NCI-H1092 (cell line): ENCODE measurements at places on chromosomes 7 and 10.

DNA sequence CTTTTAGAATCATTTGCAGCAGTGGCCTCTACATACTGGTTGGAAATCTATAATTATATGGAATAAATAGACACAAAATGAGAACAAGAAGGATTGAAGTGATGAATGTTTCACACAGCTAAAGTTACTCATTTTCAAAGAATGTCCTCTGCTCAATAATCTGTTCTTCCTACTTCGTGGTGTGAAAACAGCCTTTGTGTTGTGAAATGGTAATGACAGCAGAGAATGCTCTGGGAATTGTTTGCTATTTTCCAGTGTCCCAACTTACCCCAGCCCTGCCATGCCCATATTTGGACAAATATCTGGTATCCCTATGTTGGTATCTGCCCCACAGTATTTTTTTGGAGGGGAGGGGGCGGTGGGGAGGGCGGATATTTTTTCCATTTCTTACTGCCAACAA, 130.4 kb downstream of the GLI3 start:
- no peak for DNase-seq

- DNase-seq: no peak
These were observed 295.7 kb downstream of the FZD1 start for GRCh38 chr7:91559947-91560346.

DNA sequence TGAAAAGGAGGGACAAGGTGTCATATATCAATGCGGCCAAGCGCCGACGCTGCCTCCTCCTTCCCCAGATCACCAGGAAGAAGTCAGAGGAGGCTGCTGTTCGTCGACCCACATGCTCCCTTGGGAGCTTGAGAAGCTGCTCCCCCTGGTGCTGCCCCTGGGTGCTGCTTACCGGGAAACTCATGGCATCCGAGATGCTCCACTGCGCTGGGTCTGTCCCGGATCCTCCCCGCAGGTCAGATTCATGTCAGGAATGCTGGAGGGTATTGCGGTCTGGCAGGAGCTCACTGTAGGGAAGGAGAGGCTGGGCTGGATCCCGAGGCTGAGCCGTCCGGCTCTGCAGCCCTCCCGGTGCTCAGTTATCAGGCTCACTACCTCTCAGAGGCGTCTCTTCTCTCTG, 123.7 kb upstream of the FAM20C start:
- no peak for DNase-seq

DNA sequence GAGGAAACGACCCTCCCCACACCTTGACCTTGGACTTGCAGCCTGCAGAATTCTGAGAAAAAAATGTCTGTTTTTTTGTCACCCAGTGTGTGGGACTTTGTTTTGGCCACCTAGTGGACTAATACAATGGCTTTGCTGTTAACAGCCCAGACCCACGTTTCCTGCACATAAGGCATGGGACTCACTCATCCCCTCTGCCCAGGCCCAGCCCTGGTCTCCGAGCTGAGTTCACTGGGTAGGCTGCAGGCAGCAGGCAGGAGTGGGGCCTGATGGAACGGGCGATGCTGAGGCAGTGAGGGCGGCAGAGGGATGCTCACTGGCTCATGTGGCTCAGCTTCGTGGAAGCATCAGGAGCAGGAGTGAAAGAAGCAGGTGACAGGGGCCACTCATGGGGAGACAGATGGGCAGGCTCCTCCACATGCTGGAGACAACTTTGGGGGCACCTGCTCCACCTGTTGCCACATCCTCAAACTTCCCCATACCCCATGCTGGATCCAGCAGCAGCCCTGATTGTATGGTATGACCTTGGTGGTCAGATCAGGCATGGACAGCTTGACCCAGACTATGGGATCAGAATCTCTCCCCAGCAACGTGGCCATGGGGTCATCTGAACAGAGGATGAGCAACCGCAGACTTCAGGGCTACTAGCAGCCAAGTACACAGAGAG, 65.8 kb upstream of the ANTXRL start:
- no peak for DNase-seq

- no peak for DNase-seq
These were observed 4.1 kb downstream of the ARMC3 start for GRCh38 chr10:22931948-22932347.

- DNase-seq: no peak
These were observed 52.1 kb downstream of the CFAP46 start for GRCh38 chr10:132890301-132890700.

DNA sequence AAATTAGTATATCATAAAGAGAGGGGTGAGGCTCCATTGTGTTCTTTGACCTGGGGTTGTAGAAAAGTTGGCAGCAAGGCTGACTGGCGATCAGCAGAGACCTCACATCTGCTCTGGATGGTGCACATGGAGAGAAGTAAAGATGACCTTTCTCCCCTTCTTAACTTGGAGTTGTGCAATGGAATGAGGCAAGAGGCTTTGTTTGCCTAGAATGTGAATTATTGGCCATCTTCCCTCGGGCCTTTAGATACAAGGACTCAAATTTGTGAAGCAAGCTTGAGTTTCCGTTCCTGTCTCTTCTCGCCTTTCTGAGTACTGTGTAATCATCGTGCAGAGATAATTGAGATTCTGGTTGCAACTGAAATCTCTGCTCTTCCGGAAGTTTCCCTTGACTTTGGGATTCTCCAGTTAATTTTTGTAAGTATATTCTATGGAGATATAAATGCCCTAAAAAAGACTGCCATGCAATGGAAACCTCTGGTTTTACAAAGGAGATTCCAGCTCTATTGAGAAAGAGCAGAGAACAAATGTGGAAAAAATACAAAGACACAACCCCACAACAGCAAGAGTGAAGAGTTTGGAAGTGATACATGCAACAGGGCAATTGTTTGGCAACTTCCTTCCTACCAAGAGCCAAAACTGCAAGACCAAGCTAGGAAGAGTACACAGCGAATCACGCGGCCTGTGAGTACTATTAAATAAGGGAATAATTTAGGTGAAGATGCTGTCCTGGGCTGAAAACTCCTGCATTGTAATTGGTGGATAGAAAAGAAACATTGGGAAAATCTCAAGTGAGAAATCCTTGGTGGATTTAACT, 542.3 kb upstream of the NRP1 start:
- no peak for DNase-seq

- no peak for DNase-seq
These were observed 26.2 kb downstream of the PAPOLB start for GRCh38 chr7:4835398-4836205.

DNA sequence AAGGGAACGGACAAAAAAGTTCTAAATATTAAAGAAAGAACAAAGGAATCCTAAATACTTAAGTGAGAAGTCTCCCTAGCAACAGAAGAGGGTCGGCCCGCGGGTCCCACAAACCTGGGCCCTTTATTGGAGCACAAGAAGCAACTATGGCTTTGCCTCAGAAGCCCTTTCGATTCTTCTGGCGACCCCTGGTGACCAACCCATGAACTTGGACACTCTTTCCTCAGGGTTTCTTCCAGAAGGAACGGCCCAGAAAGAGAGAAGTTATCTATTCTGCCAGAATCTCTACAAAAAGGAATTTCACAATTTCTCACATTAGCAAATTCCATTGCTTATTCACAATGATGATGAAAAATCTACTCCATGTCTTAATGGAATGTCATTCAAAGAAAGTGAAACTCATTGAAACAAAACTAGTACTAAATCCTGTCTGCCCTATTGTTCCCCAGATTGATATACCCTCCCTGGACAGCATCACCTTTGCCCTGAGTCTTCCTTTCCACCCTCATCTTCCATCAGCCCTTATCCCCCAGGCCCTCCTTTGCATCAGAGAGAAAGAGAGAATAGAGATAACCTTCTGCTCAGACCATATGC, 43.7 kb downstream of the CPVL start:
- peak; percentile 43 for DNase-seq

GRCh38 chr7:69568266-69568665, 30.0 kb upstream of the AUTS2 start:
- DNase-seq: no peak

DNA sequence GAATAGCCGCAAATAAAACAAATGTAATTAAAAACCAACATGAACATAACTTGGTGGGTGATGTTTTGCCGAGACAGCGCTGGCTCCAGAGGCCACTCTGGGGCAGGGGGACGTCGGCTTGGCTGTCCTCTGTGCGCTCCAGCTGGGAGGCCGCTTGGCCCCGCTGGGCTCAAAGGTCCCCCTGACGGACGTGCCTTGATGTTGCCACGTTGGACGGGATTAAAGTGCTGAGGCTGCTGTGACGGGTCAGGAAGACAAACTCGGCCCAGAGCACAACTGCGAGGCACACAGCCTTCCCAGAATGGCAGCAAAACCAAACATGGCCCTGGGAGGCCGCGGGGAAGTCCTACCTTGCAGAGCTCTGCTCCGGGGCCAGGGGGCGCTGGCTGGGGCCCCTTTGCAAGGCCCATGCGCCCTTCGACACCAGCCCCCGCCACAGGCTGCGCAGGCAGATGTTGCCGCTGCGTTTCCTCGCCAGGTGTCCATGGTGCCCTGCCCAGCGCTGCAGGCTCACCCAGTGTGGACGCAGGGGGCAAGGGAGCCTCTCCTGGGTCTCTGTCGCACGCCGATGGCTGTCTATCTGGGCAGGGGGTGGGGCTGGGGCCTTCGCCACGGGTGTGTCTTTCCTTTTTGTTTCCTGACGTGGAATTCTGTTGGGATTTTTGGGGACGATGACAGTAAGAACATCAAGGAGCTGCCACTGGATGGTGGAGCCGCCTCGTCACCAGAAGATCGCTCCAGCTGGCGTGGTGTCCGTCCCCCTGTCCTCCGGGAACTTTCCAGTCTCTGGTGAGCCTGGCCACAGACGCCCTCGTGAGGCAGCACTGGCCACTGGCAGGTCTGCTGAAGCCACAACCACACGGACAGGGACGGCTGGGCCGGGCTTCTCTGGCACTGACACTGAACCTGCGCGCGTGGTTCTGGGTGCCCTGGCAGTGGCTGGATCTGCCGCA, 99.6 kb upstream of the DIP2C start:
- no peak for DNase-seq

GRCh38 chr10:84114088-84114667, 25.1 kb upstream of the GHITM start:
- no peak for DNase-seq

- no peak for DNase-seq
These were observed 733 bp upstream of the ARL5B start for GRCh38 chr10:18658271-18659124.

DNA sequence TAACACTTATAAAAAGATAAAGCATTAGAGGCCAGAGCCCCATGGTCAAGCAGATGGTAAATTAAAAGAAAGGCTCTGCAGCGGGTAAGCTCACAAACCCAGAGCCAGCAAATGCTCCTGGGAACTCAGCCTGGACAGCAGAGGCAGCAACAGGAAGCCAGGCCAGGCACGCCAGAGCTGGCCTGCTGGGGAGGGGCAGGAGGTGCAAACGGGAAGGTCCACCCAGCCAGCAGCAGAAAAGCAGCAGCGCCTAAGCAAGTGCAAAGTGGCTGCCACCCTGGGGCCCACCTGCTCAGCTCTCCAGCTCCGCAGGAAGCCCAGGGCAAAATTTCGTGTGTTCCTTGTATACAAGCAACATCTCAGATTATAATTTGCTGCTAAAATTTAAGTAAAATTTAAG, 82.7 kb upstream of the GPR22 start:
- DNase-seq: no peak

DNA sequence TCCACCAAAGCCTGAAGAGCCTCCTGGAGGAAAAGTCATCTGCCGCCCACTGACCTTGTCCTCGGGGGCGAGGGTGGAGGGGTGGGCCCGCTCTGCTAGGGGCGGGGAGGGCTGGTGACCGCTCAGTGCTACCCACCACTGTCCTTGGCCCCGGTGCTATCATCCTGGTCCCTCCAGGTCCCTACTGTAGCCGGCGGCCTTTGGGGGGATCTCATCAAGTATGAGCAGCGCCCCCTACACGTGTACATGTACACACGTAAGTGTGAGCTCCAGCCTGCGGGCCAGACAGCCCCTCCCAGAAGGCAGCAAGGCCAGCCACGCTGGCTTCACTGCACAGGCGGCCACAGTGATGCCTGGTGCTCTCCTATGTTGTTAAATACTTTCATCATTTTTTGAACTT, 19.6 kb downstream of the TTYH3 start:
- DNase-seq: no peak

DNA sequence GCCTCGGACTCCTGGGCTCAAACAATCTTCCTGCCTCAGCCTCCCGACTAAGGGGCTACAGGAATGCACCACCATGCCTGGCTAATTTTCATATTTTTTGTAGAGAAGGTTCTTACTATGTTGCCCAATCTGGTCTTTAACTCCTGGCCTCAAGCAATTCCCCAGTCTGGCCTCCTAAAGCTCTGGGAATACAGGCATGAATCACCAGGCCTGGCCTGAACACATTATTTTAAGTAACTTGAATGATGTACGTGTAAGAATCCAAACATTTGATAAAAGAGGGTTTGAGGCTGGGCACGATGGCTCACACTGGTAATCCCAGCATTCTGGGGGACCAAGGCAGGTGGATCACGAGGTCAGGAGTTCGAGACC, 13.0 kb upstream of the BAMBI start:
- no peak for DNase-seq

GRCh38 chr7:92246360-92247101, 757 bp downstream of the ANKIB1 start:
- DNase-seq: peak; percentile 8

- DNase-seq: no peak
These were observed 67.3 kb downstream of the SGMS1 start for GRCh38 chr10:50556237-50557120.

DNA sequence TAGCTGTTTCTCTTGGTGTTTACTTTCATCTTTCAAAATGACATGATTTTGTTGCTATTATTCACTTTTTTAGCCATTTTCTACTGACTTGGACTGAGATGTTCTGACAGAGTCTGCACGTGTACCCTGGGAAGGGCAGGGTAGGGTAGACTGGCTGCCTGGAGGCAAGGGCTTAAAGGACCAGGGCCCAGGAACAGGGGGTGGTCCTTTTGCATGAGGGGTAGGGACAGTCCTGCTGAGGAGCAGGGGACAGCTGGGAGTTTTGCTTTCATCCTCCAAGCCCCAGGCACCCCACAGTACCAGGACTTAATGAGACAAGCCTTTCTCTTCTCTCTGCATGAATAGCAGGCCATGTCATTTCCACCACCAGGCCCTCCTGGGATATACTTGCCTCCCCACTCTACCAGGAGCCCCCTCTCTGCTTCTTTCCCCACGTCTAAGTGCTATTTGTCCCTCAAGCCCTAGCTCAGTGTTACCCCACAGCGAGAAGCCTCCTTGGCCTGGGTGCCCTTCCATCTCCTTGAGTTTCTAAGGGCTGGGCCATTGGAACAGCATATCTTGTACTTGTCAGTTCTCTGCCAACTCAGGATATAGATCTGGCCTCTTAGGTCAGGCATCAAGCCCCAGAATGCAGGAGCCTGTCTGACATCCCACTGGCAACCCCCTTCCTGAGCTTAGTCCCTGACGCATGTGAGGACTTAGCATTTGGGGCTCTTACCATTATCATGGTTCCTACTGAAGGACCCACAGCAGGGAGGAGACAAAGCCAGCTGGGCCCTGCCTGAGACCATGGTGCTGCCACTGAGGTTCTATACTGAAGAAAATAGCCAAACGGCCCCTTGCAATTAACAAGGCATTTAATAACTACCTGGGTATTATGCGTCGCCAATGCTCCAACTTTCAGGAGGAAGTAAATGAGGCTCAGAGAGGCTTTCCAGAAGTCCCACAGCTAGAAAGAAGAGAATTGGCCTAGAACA, 78.4 kb upstream of the UNC5B start:
- no peak for DNase-seq
